Muscle of leg (tissue), 16 donors: ENCODE measurements at places on chromosomes 1 and 21. TPM values are rescaled to one million over a fixed set of nuclear protein-coding genes. Genes with fewer than 3 reads are reported as not detected.

The CNR2 gene
- polyA plus RNA-seq: 0.04 TPM

The UBXN10 gene
- 0.33 TPM for polyA plus RNA-seq

The MYCL gene
- polyA plus RNA-seq: 1.7 TPM

The OR10K2 gene
- polyA plus RNA-seq: not detected

The TMPRSS3 gene
- not detected for polyA plus RNA-seq

The SERBP1 gene
- 434 TPM for polyA plus RNA-seq

The KCNT2 gene
- polyA plus RNA-seq: 7.6 TPM

The RHBDL2 gene
- 0.73 TPM for polyA plus RNA-seq

The F3 gene
- polyA plus RNA-seq: 1.7 TPM

The LPGAT1 gene
- polyA plus RNA-seq: 17.6 TPM

The UROD gene
- polyA plus RNA-seq: 82.0 TPM

The P3H1 gene
- 103 TPM for polyA plus RNA-seq

The SLC6A17 gene
- polyA plus RNA-seq: 0.23 TPM

The PLPPR4 gene
- 6.7 TPM for polyA plus RNA-seq

The C1orf94 gene
- 0.07 TPM for polyA plus RNA-seq

The MAP1LC3C gene
- 19.3 TPM for polyA plus RNA-seq

The FMO2 gene
- 0.63 TPM for polyA plus RNA-seq

The TNFSF18 gene
- 0.20 TPM for polyA plus RNA-seq

The KRTAP12-2 gene
- not detected for polyA plus RNA-seq

The SEC16B gene
- polyA plus RNA-seq: 5.5 TPM

The ADAM30 gene
- polyA plus RNA-seq: not detected

The CHIT1 gene
- 0.94 TPM for polyA plus RNA-seq

The RNU1-1 gene
- polyA plus RNA-seq: not detected

The DNM3 gene
- polyA plus RNA-seq: 6.3 TPM

The IL10RB gene
- 22.2 TPM for polyA plus RNA-seq

The PIK3CD gene
- 3.3 TPM for polyA plus RNA-seq

The PER3 gene
- polyA plus RNA-seq: 5.2 TPM

The CELA3A gene
- 1.2 TPM for polyA plus RNA-seq

The HTR1D gene
- polyA plus RNA-seq: not detected

The PLEKHN1 gene
- polyA plus RNA-seq: not detected

The OR2M3 gene
- 0.10 TPM for polyA plus RNA-seq

The MPZ gene
- polyA plus RNA-seq: 13.8 TPM

The B3GALT2 gene
- 16.6 TPM for polyA plus RNA-seq
